ENCODE measurements at places on chromosomes 1 and 21.

DNA sequence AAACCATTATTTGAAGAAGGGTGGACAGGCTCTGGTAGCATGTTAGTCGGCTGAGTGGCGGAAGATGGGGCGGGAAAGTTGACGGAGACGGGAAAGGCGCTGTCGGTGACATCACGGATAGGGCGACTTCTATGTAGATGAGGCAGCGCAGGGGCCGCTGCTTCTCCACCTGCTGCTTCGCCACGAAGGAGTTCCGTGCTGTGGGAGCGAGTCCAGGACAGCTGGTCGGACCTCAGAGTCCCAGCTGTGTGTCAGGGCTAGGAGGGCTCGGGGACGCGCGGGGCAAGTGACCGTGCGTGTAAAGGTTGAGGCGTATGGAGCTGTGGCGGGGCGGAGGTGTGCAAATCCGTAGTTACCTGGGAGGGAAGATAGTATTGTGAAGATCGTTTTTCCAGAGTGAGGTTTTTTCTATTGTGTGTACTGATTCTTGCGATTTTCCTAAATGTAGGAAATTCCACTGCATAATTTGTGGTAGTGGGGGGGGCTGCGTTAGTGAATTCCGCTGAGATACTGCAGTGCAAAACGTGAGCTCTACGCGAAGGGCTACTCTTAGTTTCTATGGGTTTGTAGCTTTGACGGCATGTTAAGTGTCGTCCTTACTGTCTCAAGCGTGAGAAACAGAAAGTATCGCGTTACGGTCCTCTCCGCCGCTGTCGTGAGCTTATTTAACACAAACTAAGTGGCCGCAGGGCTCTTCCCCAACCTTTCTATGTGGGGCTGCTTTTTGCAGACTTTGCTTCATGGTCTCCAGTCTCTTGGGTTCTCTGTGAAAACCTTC lies 111.2 kb upstream of the NBPF11 start:
- no peaks in the 10 kb centered on the region for H3K36me3 ChIP-seq
- no peaks in the 10 kb centered on the region for H3K27me3 ChIP-seq
- no peaks in the 10 kb centered on the region for H3K4me1 ChIP-seq
- peak overlapping the region; percentile 92 for H3K27ac ChIP-seq

- no peak overlapping the region for H3K4me3 ChIP-seq
- no peaks in the 10 kb centered on the region for H3K36me3 ChIP-seq
- H3K4me1 ChIP-seq: peaks cover 3% of the 10 kb centered on the region
- H3K27ac ChIP-seq: no peak overlapping the region
- no peak for DNase-seq
These were observed 47.8 kb downstream of the UMODL1 start for GRCh38 chr21:42118901-42119300.

GRCh38 chr1:35708441-35708921 lies 10.2 kb downstream of the C1orf216 start:
- H3K4me3 ChIP-seq: peak overlapping the region; percentile 80
- no peaks in the 10 kb centered on the region for H3K4me1 ChIP-seq
- DNase-seq: peak; percentile 80
- H3K27ac ChIP-seq: peak overlapping the region; percentile 95
- H3K27me3 ChIP-seq: no peaks in the 10 kb centered on the region

DNA sequence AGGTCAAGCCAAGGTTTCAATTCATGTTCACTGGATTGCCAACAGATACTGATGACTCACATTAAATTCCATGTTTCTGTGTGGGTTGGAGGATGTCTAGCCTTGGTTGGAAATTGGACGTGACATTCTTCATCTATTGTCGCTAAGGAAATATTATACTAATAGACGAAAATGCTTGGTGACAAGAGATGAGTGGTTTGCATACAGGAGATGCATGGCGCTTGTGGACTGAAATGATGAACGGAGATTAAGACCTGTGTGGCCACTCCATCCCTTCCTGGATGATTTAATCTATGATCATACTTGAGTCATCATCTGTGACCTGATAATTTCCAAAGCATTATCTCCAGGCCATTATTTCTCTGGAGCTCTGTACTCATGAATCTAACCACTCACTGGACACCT lies 97.0 kb upstream of the CD34 start:
- H3K4me3 ChIP-seq: no peak overlapping the region
- H3K27me3 ChIP-seq: no peaks in the 10 kb centered on the region
- H3K36me3 ChIP-seq: no peaks in the 10 kb centered on the region
- DNase-seq: no peak
- no peaks in the 10 kb centered on the region for H3K4me1 ChIP-seq
- no peak overlapping the region for H3K27ac ChIP-seq

DNA sequence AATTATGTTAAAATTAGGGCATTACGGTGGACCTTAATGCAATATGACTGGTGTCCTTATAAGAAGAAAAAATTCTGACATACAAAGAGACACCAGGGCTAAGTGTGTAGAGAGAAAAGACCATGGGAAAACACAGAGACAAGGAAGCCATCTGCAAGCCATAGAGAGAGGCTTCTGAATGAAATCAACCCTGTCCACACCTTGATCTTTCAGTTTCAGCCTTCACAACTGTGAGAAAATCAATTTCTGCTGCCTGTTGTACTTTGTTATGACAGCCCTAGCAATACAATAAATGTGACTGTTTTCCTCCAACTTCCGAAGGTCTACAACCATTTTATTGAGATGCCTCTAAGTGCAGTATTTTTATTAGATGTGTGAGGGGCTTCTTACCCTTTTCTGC lies 1407.2 kb downstream of the MRPL39 start:
- H3K27ac ChIP-seq: no peak overlapping the region
- no peaks in the 10 kb centered on the region for H3K4me1 ChIP-seq
- no peak for DNase-seq
- H3K36me3 ChIP-seq: no peaks in the 10 kb centered on the region
- H3K27me3 ChIP-seq: no peaks in the 10 kb centered on the region

- H3K4me3 ChIP-seq: peak overlapping the region; percentile 92
- no peaks in the 10 kb centered on the region for H3K27me3 ChIP-seq
- no peaks in the 10 kb centered on the region for H3K36me3 ChIP-seq
- no peak overlapping the region for H3K27ac ChIP-seq
These were observed 580 bp downstream of the TENT5B start for GRCh38 chr1:27011976-27012563.

DNA sequence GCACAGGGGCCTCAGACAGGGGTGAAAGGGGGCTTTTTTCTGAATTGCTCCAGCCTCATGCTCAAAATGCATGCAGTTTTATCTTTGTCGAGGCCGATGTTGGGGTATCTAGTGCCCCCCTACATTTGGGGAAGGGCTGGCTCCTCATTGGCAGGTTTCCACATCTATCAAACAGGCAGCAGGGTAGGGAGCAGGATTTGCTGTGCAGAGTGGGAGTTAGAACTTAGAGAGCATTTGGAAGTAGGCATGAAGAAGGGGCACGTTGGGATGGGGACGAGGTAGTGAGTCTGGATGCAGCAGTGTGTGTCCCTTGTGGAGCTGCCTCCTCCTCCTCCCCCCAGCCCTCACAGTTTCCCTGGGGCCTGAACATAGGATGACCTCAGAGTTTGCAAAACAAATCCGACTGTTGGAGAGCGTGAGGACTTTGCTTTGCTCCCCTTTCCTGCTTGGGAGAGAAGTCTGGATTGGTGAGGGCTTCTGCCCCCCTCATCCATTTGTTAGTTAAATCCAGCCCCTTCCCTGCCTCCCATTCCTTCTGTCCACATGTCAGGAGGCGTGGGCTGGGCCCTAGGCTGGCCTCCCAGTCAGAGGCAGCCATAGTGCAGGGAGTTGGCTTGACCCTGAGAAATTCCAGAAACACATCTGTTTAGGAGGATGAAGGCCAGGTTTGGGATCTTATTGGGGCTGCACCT lies 36.9 kb upstream of the GPR37L1 start:
- H3K4me1 ChIP-seq: peaks cover 2% of the 10 kb centered on the region
- DNase-seq: peak; percentile 76
- no peaks in the 10 kb centered on the region for H3K36me3 ChIP-seq
- H3K27me3 ChIP-seq: no peaks in the 10 kb centered on the region
- no peak overlapping the region for H3K4me3 ChIP-seq

- no peak overlapping the region for H3K27ac ChIP-seq
- H3K36me3 ChIP-seq: peaks cover 69% of the 10 kb centered on the region
- no peak for DNase-seq
- no peak overlapping the region for H3K4me3 ChIP-seq
- no peaks in the 10 kb centered on the region for H3K27me3 ChIP-seq
These were observed 6.5 kb downstream of the TAF13 start for GRCh38 chr1:109069294-109069693.

DNA sequence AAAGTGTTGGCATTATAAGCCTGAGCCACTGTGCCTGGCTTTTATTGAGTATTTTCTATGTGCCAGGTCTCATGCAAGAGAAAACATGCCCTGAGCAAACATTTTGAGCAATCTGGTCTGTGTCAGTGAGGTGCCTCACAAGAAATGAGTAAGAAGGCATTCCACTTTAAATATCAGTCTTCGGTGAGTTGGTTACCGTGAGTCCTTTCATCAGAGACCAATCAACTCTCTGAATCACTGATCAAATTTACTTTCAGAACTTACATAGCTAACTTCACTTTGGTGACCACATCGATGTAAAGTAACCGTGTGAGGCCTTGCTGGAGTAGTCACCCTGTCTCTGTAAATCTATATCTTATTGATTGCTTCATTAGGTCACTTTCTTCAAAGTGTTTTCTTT lies 14.3 kb upstream of the DDX59 start:
- no peak for DNase-seq
- no peak overlapping the region for H3K27ac ChIP-seq
- no peaks in the 10 kb centered on the region for H3K36me3 ChIP-seq
- no peaks in the 10 kb centered on the region for H3K27me3 ChIP-seq

DNA sequence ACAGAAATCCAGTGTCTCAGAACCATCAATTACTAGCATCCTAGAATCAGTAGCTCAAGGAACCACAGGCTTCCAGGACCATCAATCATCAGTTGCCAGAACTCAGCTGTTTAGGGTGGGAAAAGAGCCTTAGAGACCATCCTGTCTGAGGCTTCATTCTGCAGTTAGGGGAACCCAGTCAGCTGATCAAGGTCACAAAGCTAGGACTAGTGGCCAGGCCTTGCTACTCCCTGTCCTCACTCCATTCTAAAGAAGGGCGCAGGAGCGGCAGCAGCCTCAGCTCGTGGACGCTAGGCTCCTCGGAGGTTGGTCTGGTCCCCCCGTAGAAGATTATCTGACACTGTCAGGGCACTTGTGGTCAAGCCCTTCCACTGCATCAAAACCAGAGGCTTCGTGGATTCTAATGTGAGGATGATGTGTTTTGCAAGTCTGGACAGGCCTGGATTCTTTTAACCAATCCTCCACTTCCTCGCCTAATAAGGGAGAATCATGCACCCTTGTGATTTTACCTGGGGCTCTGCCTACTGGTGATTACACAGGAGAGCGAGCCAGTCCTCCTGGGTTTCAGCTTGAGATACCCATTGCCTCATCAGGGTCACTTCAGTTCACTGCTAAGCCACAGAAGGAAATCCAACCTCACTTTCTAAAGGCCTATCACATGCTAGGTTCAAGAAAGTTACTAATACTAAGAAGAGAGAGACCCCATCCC lies 41.7 kb upstream of the IFFO2 start:
- no peak overlapping the region for H3K27ac ChIP-seq
- no peak for DNase-seq
- no peaks in the 10 kb centered on the region for H3K4me1 ChIP-seq

DNA sequence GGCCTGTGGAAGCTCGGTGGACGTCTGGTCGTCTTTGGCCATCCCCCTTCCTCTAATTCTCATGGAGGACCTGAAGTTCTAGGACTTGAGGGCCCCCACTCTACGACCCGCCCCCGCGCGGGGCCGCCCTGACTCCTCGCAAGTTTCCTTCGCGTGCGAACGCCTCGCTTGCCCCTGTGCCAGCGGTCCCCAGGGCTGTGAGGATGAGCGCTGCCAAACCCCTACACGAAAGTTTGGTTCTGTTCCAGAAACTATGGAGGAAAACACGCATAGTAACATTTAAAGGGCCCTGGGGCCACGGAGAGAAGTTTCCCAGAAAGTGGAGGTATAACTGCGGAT lies 304 bp upstream of the GNG12 start:
- no peaks in the 10 kb centered on the region for H3K36me3 ChIP-seq
- no peak overlapping the region for H3K27ac ChIP-seq
- H3K4me3 ChIP-seq: peak overlapping the region; percentile 93

- H3K4me3 ChIP-seq: no peak overlapping the region
- H3K4me1 ChIP-seq: no peaks in the 10 kb centered on the region
- H3K36me3 ChIP-seq: no peaks in the 10 kb centered on the region
- H3K27ac ChIP-seq: no peak overlapping the region
- DNase-seq: no peak
- H3K27me3 ChIP-seq: peaks cover 26% of the 10 kb centered on the region
These were observed 4.8 kb upstream of the SLC2A1 start for GRCh38 chr1:42963378-42964043.

- H3K27ac ChIP-seq: no peak overlapping the region
- H3K4me1 ChIP-seq: no peaks in the 10 kb centered on the region
- H3K36me3 ChIP-seq: no peaks in the 10 kb centered on the region
- no peak overlapping the region for H3K4me3 ChIP-seq
- DNase-seq: no peak
- peaks cover 9% of the 10 kb centered on the region for H3K27me3 ChIP-seq
These were observed 80.6 kb downstream of the ELAVL4 start for GRCh38 chr1:50189369-50189768.

DNA sequence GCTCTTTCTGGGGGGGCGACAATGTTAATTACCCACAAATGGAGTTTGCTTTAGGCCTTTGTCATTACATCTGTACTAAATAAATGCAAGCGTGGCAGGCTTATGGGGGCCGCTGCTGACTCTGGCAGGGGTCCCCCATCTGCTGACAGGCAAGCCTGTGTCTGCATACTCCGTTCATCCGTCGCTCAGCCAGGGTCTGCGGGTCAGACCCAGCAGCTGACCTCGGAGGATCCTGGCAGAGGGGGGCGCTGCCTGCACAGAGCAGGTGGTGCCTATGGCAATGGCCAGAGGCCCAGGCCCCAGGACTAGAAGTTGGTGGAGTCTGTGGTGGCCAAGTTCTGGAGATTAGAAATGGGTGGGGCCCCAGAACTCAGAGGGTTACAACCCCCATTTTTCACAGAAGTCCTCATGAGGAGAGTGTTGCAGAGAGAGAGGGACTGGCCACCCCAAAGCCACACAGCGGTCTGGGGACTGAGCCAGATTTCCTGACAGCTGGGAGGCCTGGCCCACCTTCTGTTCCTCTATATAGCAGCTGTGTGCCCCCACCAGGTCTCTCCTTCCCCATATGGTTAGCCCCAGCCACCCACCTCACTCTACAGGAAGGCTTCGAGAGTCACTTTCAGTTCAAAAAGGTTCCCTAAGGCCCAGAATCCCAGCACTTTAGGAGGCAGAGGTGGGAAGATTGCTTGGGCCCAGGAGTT lies 31.0 kb downstream of the TTC39A start:
- H3K27ac ChIP-seq: no peak overlapping the region
- H3K27me3 ChIP-seq: no peaks in the 10 kb centered on the region
- H3K36me3 ChIP-seq: no peaks in the 10 kb centered on the region
- DNase-seq: no peak
- H3K4me3 ChIP-seq: peak overlapping the region; percentile 23

DNA sequence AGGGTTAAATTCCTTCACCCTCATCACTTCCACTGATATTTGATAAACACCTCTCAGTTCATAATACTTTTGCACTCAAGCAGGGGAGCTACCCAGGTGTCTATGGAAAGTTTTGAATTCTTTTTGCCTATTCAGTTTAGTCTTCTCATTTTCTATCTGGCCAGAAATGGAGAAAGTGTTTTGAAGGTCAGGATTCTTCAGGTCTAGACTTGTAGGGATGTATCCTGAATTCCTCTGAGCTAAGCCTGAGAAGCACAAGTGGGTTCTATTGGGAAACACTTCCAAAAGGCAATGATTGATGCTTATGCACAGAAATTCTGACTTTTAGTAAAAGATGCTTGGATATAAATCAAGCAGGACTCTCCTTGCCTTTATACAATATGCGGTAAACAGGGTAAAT lies 217.8 kb upstream of the HOOK1 start:
- no peak overlapping the region for H3K27ac ChIP-seq
- no peaks in the 10 kb centered on the region for H3K36me3 ChIP-seq
- no peak for DNase-seq
- H3K4me1 ChIP-seq: no peaks in the 10 kb centered on the region
- no peaks in the 10 kb centered on the region for H3K27me3 ChIP-seq
- no peak overlapping the region for H3K4me3 ChIP-seq
